Bladder microvascular endothelial cell (primary cell): ENCODE measurements at places on chromosomes 1 and 21. TPM values are rescaled to one million over a fixed set of nuclear protein-coding genes. Genes with fewer than 3 reads are reported as not detected.

Gene KIF21B
- 1.3 and 3.8 TPM in 2 replicates for total RNA-seq

Gene OBSCN
- 1.8 and 9.1 TPM in 2 replicates for total RNA-seq

Gene PLCH2
- total RNA-seq = under 0.01 and 0.06 TPM in 2 replicates

Gene WDR77
- total RNA-seq = 24.9 and 49.3 TPM in 2 replicates

Gene IVL
- not detected in 2 replicates for total RNA-seq

Gene RPL5
- 925 and 959 TPM in 2 replicates for total RNA-seq

Gene TMPRSS15
- not detected in 2 replicates for total RNA-seq

Gene STIL
- total RNA-seq = 7.0 and 7.7 TPM in 2 replicates

Gene CCDC24
- 1.5 and 2.4 TPM in 2 replicates for total RNA-seq

Gene FAM43B
- total RNA-seq = 0.06 TPM in 1 of 2 replicates, not detected in the other

Gene LINGO4
- total RNA-seq = not detected in 2 replicates

Gene TMIGD3
- not detected in 2 replicates for total RNA-seq

Gene EXOC8
- total RNA-seq = 15.4 and 27.9 TPM in 2 replicates

Gene TESK2
- total RNA-seq = 2.6 TPM in 2 replicates

Gene RNF186
- total RNA-seq = not detected in 2 replicates

Gene DNM3
- total RNA-seq = 3.1 and 4.2 TPM in 2 replicates

Gene ETNK2
- total RNA-seq = 6.2 and 15.5 TPM in 2 replicates

Gene LIN28A
- total RNA-seq = not detected in 2 replicates
